ENCODE measurements at places on chromosomes 6 and 20. TPM values are rescaled to one million over a fixed set of nuclear protein-coding genes. Genes with fewer than 3 reads are reported as not detected.

DNA sequence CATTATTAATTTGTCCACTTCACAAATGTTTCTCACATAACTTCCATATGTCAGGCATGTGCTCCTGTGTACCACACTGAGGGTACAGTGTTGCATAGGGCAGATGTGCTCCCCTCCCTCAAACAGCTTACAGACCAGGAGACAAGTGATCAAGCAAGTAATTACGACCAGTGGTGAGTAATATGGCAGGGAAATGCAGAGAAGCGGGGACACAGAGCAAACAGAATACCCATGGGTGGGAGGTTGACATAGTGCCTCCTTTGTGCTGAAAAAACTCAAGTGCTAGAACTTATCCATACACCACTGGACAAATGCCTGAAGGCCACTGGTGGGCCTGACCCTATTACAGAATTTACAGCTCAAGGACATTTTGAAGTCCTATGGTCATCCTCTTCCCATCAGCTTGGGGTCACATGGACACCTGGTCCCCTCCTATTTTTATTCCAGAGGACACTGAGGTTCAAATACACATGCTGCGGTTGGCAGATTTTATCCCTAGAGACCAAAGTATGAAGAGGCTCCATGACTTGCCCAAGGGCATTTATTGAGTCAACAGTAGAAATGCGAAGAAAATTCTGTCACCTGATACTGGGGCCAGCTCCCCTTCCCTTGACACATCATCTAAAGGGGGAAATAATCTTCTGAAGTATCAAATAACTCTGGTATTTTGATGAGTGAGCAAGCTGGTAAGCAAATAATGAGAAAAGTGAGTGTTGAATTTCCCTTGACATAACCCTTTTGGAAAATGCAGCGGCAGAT is 116.6 kb downstream of the QRSL1 start:
- DNase-seq = no peak

The EFCAB8 gene
- 0.51 TPM for total RNA-seq

GRCh38 chr20:1674361-1674760 is 16.8 kb upstream of the SIRPG start:
- no peak for DNase-seq

DNA sequence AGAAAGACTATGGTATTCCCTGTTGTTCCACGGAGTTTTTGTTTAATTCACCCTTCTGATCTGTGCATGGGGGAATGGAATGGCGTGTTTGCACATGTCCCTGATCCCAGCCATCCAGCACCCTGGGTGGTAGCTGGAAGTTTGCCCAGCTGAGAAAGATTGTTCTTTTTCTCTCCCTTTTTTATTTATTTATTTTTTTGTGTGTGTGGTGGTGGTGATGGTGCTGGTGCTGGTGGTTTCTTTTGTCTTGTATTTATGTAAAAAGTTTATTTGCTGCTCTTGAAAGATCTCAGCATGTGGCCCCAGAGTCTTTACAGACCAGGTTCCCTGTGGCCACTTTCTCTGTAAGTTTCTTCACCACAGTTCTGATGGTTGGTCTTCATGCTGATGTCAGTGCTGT is 372.6 kb downstream of the UTRN start:
- DNase-seq = no peak

- no peak for DNase-seq
These were observed 75.6 kb downstream of the CDC5L start for GRCh38 chr6:44462797-44463727.

DNA sequence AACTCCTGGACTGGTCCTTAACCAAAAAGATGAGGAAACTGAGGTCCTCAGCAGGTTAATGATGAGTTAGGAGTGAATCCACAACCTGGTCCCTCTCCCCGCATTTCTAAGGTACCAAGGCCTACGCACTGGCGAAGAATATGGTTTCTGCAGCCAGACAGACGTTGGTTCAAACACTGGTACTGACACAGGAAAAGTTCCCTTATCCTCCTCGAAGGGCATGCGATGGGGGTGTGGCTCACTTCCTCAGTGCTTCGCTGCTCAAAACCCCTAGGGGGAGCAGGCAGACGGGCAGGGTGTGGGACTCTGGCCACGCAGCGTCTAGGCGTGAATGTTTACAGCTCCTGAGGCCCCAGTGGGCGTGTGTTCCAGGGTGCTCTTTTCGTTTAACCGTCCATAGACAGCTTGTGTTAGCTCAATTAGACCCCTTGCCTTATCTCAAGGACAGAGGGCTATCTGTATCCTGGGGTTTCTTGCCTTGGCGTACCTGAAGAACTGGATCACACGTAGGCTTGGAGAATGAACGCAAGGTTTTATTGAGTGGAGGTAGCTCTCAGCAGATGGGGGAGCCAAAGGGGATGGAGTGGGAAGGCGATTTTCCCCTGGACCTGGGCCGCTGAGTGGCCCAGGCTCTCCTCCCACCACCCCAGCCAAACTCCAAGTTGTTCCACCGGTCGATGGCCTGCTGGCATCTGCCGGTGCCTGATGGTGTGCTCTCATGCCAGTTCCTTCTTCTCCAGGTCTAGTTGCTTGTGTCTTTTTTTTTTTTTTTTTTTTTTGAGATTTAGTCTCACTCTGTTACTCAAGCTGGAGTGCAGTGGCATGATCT is 31.8 kb upstream of the PTPN1 start:
- DNase-seq = no peak

The TUBB2B gene
- 109 TPM for total RNA-seq

The ARMC2 gene
- 9.2 TPM for total RNA-seq

- no peak for DNase-seq
These were observed at the start of gene PNPLA1 for GRCh38 chr6:36269834-36270705. Gene PNPLA1 (plus strand): TSS chr6:36270060. CDS start chr6:36270460, 400 bp downstream.

DNA sequence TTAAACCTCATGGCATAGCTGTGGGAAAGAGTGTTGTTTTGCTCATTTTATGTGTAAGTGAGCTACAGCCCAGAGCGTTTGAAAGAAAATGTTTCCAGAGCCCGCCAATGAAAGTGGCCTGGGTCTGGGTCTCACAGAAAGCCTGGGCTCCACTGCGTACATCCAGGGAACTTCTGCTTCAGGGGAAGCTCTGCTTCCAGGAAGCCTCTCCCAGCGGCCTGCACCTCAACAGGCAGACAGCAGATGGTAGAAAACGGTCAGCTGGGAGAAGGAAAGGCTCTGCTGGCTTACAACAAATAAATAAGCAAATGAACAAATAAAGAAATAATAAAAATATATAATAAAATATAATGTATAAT is 270.5 kb upstream of the SUPT3H start:
- no peak for DNase-seq

The SGK2 gene
- 0.45 TPM for total RNA-seq

- DNase-seq = no peak
These were observed 421.1 kb downstream of the QKI start for GRCh38 chr6:163835439-163836171.

DNA sequence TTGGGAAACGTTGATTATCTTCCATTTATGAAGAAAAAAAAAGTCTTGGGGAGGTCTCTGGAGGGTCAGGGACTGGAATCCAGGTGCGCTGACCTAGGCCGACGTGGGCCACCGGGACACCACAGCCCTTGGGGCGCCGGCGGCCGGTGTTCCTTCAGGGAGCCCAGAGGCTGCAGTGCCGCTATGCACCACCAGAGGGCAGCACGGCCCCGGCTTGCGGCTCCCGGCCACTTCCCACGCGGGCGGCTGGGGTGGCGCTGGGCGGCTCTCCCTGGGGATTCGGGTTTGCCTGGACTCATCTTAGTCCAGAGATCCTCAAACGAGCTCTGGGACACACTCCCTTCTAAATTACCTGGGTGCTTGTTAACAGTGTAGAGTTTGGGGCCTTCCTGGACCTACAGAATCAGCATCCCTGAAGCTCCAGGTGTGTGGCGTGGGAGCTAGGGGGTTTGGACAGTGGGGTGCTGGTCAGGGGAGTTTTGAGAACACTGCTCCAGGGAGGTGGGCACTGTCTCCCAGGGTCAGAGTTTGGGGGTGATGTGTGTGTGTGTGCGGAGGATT is 23.0 kb upstream of the GTSF1L start:
- DNase-seq = no peak

The NMBR gene
- total RNA-seq = not detected

The SNX21 gene
- total RNA-seq = 26.5 TPM

- DNase-seq = no peak
These were observed 374.1 kb upstream of the CITED2 start for GRCh38 chr6:139748353-139749146.

- DNase-seq = no peak
These were observed 46.8 kb upstream of the RREB1 start for GRCh38 chr6:7060769-7061516.

The ZBTB12 gene
- 6.7 TPM for total RNA-seq

DNA sequence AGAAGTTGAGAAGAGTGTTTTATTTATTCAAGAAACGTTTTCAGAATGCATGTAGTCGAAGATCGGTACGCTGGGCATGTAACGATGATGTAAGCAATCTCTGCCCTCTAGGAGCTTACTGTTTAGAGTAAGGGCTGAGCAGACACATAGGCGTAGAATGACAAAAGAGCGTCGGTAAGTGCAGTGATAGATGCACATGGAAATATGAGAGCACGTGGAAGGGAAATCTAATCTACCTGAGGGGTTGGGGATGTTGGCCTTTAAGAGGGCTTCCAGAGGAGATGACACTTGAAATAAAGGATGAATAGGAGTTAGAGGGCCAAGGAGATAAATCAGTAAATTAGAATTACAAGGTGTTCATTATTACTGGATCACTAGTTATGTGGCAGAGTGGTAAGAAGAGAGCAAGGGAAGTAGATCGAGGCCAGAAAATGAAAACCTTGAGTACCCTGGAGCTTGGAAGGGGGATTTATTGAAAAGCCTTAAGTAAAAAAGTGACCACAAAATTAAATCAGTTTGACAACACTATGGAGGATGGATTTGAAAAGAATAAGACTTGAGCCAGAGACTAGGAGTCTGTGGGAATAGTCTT is 782 bp downstream of the TRMT11 start:
- DNase-seq = no peak

The TRIM10 gene
- not detected for total RNA-seq

- no peak for DNase-seq
These were observed 48.2 kb upstream of the ZNFX1 start for GRCh38 chr20:49326026-49326425.

DNA sequence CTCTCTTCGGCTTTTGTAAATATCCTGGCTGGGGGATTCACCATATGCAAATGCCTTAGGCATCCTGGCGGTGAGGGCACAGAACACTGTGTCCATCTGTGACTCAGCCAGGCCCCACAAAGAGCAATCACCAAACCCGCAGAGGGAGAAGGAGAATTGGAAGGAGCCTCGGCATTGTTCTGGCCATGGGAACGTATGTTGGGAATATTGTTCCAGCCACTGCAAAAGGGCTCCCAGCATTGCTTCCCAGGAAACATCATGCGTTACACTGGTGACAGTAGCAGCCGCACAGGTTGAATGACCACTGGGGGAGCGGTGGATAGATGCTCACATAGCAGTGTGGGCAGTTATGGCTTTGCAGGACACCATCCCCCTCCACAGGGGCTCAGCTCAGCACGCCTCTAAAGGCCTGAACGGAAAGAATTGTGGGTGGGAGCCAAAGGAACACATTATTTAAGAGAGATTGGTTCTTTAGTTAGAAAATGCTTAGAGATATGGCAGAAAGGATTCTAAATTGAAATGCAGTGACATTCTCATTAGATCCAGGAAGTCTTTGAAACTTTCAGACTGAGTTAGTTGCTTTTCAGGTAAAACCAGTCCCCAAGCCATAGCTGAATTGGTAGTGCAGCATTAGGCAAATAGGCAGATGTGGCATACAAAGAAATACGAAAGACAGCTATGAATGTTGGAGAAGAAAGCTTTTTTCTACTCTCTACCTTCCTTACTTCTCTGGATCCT is 104.3 kb downstream of the RNF144B start:
- DNase-seq = no peak

DNA sequence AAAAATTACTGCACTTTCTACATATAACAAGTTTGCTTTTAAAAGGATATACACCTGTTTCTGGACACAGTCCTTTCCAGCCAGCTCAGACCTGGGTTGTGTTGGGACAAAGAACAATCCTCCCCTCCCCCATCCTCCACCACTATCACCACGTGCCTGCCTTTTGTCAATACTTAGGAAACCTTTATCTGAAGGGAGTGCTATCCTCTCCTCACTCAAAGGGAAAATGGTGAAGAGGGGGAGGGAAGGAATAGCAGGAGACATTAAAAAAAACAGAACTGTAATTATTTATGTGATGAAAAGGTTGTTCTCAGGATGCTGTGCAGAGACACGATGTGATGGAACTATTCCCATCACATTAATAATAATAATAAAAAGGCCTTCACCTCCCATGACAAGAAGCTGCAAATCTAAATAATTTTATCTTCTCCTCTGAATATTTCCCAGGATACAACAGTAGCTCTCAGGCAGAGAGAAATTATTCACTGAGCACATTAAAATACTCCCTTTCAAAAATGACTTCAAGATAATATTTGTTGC is 105.5 kb downstream of the NRSN1 start:
- DNase-seq = no peak

The SLC39A7 gene
- total RNA-seq = 222 TPM

The ANKRD66 gene
- not detected for total RNA-seq

GRCh38 chr20:5267092-5267491 is 49.7 kb downstream of the PROKR2 start:
- no peak for DNase-seq

DNA sequence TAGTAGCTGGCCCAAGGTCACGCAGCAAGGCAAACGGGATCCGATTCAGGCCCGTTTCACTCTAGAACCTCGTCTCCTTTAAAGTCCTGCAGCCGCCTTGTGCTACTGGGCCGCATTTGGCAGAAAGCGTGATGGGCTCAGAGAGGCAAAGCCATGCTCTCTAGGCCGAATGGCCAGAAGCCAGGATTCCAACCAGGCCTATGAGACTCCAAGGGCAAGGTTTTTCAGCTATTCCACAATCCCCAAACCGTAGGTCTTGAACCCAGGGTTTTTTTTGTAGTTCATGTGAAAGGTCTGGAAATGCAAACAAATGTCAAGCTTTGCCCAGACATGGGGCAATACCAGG is 174.1 kb downstream of the PREX1 start:
- DNase-seq = no peak

DNA sequence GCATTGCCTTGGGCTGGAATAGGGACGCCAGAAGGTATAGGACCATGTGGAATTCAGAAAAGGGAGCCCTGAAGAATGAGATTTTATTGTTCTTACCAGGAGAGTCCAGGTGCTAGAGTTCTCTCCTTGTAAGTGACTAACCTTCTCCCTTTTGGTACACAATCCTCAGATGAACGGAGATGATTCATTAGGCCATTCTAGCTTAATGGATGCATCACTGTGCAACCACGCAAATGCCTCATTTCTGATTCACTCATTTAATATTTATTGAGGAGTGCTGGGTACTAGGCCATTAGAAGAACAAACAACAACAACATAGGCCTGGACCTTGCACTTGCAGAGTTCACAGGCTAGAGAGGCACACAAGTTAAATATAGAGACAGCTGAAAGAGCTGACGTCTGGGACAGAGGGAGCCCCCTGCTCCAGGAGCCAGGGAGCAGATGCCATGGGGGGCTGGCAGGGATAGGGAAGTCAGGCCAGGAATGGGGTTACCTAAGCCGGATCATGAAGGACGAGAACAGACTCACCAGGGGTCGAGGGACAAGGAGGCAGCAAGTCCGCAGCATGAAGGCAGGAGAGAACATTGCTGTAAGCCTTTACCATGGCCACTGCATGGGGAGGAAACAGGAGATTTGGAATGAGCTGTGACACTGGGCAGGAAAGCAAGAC is 179.5 kb upstream of the AKAP12 start:
- DNase-seq = no peak
